ENCODE measurements at places on chromosomes 5 and 9. TPM values are rescaled to one million over a fixed set of nuclear protein-coding genes. Genes with fewer than 3 reads are reported as not detected.

DNA sequence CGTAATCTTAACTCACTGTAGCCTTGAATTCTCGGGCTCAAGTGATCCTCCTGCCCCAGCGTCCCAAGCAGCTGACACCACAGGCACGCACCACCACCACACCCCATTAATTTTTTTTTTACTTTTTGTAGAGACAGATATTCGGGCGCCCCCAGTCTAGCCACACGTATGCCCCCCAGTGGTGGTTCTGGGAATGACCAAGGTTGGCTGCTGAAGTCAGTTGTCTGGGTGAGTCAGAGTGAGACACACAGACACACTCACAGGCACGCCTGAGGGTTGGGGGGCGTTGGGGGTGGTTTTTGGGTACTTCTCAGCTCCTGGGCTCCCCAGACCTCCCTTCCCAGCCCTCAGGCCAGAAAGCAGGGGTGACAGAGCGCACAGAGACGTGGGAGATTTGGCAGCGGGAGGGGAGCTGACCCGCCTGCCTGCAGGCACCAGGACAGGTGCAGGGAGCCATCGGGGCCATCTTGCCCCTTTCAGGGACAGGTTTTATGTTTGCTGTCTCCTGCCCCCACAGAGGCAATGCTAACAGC, 4.2 kb upstream of the ENTPD8 start:
- peak; percentile 85 for DNase-seq

GRCh38 chr5:80076131-80077050, 41.2 kb downstream of the THBS4 start:
- no peak for DNase-seq

- no peak for DNase-seq
Observed at GRCh38 chr9:86679909-86680308, 267.4 kb downstream of the GAS1 start.

DNA sequence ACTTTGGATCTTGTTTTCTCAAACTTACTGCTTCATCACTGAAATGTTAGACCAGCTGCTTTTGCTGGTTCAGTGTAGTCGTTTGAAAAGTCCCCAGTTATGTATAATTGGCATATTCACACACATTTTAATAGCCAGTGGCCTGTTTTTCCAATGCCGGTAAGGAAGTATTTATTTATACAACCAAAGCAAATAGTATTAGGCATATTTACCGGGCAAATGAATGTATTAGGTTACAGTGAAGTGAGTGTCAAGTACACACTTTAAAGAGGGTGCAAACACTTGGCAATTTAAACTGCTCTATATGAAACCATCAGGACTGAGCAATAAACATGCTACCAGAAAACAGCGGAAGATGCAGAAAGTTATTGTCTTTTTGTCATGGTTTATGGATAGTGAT, 242.9 kb downstream of the MCTP1 start:
- no peak for DNase-seq

GRCh38 chr9:109584205-109584604, 86.1 kb upstream of the PTPN3 start:
- DNase-seq = no peak

GRCh38 chr9:136381311-136381710, 7.8 kb upstream of the CARD9 start:
- DNase-seq = no peak

DNA sequence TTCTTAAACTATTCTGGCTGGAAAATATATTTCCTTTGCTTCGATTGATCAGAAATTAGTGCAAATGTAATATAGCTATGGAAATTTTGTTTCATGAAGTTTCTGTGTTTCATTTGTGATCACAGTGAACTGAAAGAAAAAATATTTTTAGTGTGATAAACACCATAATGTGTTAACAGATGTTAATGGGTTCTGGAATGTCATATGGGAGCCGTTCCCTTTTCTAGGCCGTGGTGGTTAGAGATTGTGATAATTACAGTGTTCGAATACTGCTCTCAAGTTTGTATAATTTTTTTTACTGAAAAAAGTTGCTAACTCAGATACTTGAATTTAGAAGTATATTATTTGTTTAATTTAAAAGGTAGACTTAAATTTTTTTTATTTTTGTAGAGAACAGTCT, 19.3 kb downstream of the GAPVD1 start:
- no peak for DNase-seq

- no peak for DNase-seq
Observed at GRCh38 chr5:99866740-99867139, 668.4 kb upstream of the FAM174A start.

DNA sequence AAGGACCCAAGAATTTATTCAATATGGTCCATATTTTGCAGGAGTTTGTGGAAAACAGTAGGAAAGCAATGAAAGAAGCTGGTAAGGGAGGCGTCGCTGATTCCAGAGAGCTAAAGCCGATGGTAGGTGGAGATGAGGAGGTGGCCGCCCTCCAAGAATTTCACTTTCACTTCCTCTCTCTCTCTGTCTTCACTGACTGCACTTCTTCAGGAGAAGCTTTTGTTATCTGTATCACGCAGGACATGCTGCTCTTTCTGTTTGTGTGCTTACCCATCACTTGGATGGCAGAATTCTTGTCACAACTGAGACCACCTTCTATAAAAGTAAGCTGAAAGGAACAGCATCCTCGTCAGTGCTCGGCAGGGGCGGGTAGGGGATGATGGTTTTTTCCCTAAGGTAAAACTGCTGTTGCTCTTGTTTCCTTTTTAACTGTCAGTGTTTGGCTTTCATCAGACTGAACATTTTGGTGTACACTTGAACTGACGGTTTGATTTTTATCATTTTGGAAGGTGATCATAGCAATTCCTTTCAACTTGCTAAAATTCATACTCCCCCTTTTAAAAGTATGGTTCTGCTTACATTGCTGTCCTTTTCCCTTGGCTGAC, 62.4 kb upstream of the FSD1L start:
- DNase-seq = no peak

- no peak for DNase-seq
Observed at GRCh38 chr9:38394416-38394815, 1.9 kb downstream of the ALDH1B1 start.

GRCh38 chr5:124262991-124263571, 483.4 kb downstream of the ZNF608 start:
- no peak for DNase-seq

DNA sequence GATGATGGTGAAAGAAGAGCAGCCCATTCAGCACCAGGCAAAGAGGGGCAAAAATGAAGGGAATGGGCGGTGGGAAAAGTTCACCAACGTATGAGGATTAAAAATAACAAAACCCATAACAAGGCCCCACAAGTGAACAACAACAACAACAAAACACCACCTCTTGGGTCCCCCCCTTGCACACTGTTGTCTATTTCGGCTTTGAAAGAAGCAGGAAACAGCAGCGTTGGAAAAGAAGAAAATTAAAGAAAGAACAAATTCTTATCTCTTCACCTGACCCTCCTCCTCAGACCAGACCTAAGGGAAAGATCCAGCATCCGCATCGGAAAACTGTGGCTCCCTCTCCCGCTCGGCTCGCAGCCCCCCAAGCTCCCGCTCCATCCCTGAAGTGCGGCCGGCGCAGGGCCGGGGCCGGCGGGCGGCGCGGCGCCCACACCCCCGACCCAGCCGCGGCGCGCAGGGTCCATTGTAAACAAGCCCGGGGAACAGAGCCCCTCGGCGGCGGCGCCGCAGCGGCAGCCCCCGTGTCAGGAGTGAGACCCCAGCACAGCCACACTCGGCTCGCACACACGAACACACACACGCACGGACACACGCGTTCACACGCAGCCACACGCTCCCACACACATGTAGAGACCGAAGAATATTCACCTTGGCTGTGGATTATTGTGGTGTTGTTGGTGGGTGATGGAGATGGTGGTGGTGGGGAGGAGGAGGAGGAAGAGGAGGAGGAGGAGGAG, 535 bp downstream of the RFX3 start:
- DNase-seq = no peak

DNA sequence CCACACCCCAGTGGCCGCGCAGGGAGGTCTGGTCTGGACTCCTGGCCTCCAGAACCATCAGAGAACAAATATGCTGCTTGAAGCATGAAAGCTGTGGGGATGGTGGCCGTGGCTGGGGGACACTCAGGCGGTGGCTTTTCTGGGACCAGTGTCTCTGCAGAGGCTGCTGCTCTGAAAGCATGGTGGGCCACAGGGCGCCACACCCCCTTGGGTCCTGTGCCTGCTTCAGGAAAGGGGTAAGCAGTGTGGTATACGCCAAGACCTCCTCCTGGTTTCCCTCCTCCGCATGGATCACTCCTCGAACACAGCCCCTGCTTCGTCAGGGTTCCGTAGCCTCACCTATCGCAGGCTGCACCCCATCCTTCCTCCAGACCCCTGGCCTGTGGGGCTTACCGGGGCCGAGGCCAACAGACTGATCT, 19.7 kb upstream of the TERT start:
- DNase-seq = no peak

GRCh38 chr9:18920141-18921084, 112.6 kb downstream of the SAXO1 start:
- no peak for DNase-seq

- no peak for DNase-seq
Observed at GRCh38 chr5:166088389-166089039, 2202.9 kb upstream of the WWC1 start.

GRCh38 chr9:36101916-36102741, 34.4 kb upstream of the GLIPR2 start:
- no peak for DNase-seq

DNA sequence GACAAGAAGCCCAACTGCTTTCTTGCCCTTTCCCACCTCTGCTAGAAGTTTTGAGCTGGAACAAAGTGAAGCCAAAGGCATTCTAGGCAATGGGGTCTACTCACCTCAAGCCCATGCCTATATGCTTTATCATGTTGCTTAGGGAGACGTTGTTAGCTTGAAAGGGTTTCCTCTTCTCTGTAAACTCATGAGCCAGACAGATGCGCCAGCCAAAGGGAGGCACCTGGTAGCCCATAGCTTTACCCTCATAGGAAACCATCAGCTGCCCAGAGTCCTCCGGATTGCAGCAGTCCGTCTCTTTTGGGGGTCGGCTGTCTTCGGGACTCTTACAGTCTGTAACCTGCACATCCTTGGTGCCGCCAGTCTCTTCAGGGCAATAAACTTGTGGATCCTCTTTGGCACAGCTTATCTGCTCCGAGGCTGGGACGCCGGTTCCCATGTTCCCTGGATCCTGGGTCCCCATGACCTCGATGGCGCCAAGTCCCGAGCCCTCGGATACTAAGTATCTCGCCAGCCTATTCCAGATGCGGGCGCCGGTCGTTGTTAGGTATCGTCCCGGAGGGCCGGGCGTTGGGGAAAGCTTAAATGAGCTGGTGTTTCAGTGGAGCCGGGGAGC, 678 bp downstream of the GBA2 start:
- no peak for DNase-seq

DNA sequence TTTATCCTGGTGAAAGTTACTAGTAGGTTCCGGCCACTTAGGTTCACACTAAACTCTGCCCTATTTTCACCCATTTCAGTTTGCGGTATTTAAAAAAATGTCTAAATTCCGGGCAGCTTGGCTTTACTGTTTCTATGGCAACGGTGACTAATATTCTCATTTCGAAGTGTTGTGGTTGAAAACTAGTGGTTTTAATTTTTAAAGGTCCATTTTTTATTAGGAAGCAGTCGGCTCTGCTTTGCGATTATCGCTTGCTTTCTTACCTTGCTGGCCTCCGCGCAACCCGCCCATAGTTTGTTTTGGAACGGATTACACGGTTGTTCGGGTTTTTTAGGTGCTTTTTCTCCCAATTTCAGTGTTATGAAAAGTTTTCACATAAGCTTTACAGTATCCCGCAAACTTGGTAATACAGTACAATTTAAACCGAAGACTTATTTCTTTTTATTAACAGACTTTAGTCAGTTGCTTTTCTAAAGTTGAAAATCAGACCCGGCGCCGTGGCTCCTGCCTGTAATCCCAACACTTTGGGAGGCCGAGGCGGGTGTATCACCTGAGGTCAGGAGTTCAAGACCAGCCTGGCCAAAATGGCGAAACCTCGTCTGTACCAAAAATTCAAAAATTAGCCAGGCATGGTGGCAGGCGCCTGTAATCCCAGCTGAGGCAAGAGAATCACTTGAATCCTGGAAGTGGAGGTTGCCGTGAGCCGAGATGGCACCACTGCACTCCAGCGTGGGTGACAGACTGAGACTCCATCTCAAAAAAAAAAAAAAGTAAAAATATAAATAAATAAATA, 1.6 kb downstream of the KDM4C start:
- DNase-seq = peak; percentile 21

SPATA6L gene
- 9.4 TPM for total RNA-seq

SLC22A4 gene
- total RNA-seq = 1.6 TPM

FGF10 gene
- 2.4 TPM for total RNA-seq

PGM5 gene
- total RNA-seq = 3.3 TPM

IFNA21 gene
- total RNA-seq = not detected

IL4 gene
- total RNA-seq = not detected

SPATA31A7 gene
- total RNA-seq = not detected

STXBP1 gene
- 63.2 TPM for total RNA-seq

POLE3 gene
- total RNA-seq = 39.5 TPM

FOXD4L3 gene
- not detected for total RNA-seq

PITX1 gene
- total RNA-seq = not detected

Data from frontal cortex (tissue), 4 donors.